ENCODE measurements at places on chromosomes 16 and 17.

GRCh38 chr16:25978218-25978617, 286.5 kb downstream of the HS3ST4 start:
- no peaks in the 10 kb centered on the region for H3K36me3 ChIP-seq
- no peak overlapping the region for H3K27ac ChIP-seq
- H3K4me1 ChIP-seq, result no peaks in the 10 kb centered on the region
- DNase-seq, result no peak
- no peaks in the 10 kb centered on the region for H3K27me3 ChIP-seq

- no peak overlapping the region for H3K4me3 ChIP-seq
- H3K27ac ChIP-seq, result no peak overlapping the region
- peaks cover 7% of the 10 kb centered on the region for H3K4me1 ChIP-seq
- no peaks in the 10 kb centered on the region for H3K36me3 ChIP-seq
Measured at GRCh38 chr17:68568581-68568980, 32.6 kb downstream of the FAM20A start.

DNA sequence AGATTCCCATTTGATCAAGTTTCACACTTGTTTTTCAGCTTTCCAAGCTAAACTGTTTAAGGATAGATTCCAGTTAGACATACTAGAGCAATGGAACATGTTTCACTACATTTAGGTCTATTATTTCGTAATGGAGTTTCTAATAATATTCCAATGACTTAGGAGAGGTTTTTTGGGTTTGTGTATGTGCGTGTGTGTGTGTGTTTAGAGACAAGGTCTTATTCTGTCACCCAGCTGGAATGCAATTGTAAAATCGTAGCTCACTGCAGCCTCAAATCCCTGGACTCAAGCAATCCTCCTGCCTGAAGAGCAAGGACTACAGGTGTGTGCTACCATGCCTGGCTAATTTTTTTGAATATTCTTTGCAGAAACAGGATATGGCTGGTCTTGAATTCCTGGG, 426.3 kb downstream of the ZFHX3 start:
- DNase-seq, result no peak
- no peak overlapping the region for H3K4me3 ChIP-seq
- no peaks in the 10 kb centered on the region for H3K36me3 ChIP-seq
- H3K27ac ChIP-seq, result no peak overlapping the region
- no peaks in the 10 kb centered on the region for H3K4me1 ChIP-seq

DNA sequence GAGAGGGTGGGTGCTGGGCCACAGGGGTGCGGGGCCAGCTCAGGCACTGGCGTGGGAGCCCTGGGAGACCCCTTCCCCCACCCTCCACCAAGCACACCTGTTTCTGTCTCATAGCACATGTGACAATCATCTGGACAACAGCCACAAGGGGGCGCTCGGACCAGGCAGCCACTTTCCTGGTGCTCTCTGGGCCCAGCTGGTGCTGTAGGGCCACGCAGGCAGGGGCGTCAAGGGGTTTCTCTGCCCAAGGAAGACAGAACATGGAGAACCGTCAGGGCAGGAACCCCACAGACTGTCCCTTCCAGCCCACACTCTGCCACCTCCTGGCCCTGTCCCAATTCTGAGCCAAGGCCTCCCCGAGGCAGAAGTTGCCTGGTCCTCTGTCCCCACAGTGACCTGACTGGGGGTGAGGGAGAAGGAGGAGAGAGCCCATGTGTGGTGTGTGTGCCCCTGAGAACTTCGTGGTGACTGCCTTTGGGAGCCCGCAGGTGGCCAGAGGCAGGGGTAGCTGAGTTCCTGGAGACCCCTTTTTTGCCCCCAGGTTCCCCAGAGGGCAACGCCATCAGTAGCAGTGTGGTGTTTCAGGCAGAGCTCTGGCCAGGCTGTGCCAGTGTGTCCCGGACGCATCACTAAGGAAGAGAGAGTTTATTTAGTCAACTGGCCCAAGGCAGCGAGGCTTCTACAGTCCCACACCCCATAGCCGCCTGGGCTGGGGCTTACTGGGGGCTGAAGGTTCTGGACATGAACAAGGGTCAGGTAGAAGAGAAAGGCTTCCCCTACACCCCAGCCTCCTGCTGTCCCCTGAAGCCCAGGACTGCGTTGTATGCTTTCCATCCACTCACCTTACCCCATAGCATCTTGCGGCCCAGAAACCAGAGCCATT, 3.1 kb upstream of the SETD6 start:
- no peaks in the 10 kb centered on the region for H3K27me3 ChIP-seq
- DNase-seq, result peak; percentile 93
- H3K4me3 ChIP-seq, result no peak overlapping the region
- H3K36me3 ChIP-seq, result peaks cover 5% of the 10 kb centered on the region
- H3K27ac ChIP-seq, result no peak overlapping the region

DNA sequence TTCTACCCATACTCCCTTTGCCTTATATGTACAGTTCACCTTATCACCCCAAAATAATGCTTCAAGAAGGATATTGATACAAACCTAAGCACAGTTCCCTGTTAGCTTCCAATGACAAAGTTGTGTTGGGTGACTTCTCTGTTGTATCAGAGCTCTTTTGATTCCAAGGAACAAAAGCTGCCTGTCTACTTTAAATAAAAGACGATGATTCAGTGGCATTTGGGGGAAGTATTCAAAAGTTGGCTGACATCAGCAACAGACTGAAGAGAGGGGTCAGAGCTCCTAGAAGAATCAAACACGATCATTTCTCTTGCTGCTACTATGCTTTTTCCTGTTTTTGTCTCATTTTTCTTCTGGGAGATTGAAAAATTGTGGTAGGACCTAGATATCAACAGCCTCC, 69.4 kb upstream of the CA10 start:
- no peak for DNase-seq
- H3K36me3 ChIP-seq, result no peaks in the 10 kb centered on the region
- H3K27me3 ChIP-seq, result no peaks in the 10 kb centered on the region
- H3K27ac ChIP-seq, result no peak overlapping the region
- H3K4me3 ChIP-seq, result no peak overlapping the region

GRCh38 chr17:75849724-75850123, 5.4 kb downstream of the WBP2 start:
- peaks cover 55% of the 10 kb centered on the region for H3K36me3 ChIP-seq
- peaks cover 18% of the 10 kb centered on the region for H3K4me1 ChIP-seq
- no peak overlapping the region for H3K4me3 ChIP-seq
- no peak overlapping the region for H3K27ac ChIP-seq
- no peaks in the 10 kb centered on the region for H3K27me3 ChIP-seq

DNA sequence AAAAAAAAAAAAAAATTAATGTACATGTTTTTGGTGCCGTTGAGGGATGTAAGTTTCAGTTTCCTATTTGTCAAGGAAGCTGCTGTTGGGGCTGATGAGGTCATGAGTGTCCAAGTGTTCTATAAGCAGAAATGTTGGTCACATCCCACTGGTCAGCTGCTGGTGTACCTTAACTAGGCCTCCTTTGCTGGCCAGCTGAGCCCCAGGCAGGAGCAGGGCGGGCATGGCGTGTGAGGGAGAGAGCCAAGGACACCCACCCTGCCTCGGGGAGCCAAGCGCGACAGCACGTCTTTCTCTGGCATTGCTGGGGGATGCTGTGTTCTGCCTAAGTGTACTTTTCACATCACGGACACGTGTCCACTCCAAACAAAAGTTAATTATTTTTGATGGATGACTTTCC, 108.1 kb upstream of the CDC42EP4 start:
- peak; percentile 9 for DNase-seq
- H3K27me3 ChIP-seq, result no peaks in the 10 kb centered on the region
- H3K27ac ChIP-seq, result no peak overlapping the region
- H3K36me3 ChIP-seq, result no peaks in the 10 kb centered on the region
- H3K4me1 ChIP-seq, result no peaks in the 10 kb centered on the region

DNA sequence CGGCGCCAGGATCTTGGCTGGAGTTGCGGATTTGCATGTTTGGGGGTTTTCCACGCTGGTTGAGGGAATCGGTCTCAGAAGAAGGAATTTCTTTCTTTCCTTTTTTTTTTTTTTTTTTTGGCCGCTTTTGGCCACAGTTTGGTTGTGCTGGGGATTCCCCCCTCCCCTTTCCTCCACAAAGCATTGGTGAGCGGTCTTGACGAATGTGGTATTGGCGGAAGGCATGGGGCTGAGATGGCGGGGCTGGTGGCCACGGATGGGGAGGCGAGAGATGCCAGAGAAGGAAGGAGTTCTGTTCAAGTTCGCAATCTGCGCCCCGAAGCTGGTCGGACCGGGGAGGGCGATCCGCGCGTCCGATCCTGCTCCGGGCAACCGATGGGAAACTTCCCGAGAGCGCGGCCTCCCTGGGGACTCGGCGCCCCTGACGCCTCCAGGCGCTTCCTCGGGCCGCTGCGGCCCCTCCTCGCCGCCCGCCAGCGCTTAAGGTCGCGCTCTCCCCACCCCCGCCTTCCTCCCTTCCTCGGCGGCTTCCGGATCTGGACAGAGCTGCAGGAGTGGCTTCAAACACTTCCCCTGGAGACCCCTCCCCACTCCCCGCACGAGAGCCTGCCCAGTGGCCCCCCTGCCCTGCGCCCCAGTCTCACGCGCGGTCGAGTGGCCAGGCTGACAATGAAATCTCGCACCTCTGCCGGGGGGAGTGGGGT, 43.2 kb downstream of the RAI1 start:
- peak overlapping the region; percentile 75 for H3K4me3 ChIP-seq
- H3K27ac ChIP-seq, result peak overlapping the region; percentile 11
- DNase-seq, result peak; percentile 97
- H3K36me3 ChIP-seq, result no peaks in the 10 kb centered on the region
- no peaks in the 10 kb centered on the region for H3K27me3 ChIP-seq
- H3K4me1 ChIP-seq, result peaks cover 10% of the 10 kb centered on the region

DNA sequence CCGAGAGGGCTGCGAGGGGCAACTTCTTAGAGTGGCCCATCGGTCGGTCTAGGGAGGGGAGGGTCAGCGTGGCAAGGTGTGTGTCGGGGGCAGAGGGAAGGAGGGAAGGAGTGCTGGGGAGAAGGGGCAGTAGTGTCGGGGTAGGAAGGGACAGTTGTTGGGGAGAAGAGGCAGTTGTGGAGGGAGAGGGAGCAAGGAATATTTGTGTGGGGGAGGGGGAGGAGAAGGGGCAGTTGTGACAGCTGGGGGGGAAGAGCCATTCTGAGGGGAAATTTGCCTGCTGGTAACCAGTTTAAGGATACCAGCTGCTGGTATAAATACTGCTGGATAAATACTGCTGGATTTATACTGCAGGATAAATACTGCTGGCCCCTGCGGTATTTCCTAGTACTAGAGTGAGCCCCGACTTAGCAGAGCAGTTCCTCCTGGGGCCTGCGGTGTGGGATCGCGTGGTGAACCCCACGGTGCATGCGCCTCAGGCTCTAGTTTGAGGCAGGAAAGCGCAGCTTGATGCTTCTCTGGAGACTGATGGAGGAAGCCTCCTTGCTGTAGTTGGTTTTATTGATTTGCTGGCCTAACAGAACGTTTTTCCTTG, 309 bp downstream of the DNAH2 start:
- peaks cover 16% of the 10 kb centered on the region for H3K4me1 ChIP-seq
- peak overlapping the region; percentile 79 for H3K4me3 ChIP-seq
- no peaks in the 10 kb centered on the region for H3K36me3 ChIP-seq
- DNase-seq, result peak; percentile 79
- H3K27ac ChIP-seq, result no peak overlapping the region
- H3K27me3 ChIP-seq, result peaks cover 56% of the 10 kb centered on the region

DNA sequence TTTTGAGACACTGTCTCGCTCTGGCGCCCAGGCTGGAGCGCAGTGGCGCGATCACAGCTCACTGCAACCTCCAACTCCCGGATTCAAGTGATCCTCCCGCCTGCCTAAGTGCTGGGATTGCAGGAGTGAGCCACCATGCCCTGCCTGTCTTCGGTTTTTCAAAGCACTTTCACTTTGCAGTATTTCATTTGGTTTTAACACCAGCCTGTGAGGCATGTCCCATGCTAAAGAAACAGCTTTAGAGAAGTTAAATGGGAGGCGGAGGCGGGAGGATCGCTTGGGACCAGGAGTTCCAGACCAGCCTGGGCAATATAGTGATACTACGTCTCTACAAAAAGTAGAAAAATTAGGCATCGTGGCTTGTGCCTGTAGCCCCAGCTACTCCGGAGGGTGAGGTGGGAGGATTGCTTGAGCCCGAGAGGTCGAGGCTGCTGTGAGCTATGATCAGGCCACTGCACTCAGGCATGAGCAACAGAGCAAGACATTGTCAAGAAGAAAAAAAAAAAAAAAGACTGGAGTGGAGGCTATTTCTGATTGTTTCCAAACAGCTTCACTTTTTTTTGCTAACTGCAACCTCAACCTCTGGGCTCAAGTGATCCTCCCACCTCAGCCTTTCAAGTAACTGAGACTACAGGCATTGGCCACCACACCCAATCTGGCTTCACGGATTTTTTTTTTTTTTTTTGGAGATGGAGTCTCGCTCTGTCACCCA, 1.3 kb downstream of the METTL23 start:
- H3K27ac ChIP-seq, result peak overlapping the region; percentile 96
- H3K4me1 ChIP-seq, result peaks cover 31% of the 10 kb centered on the region
- peaks cover 49% of the 10 kb centered on the region for H3K36me3 ChIP-seq
- no peaks in the 10 kb centered on the region for H3K27me3 ChIP-seq
- H3K4me3 ChIP-seq, result peak overlapping the region; percentile 96

DNA sequence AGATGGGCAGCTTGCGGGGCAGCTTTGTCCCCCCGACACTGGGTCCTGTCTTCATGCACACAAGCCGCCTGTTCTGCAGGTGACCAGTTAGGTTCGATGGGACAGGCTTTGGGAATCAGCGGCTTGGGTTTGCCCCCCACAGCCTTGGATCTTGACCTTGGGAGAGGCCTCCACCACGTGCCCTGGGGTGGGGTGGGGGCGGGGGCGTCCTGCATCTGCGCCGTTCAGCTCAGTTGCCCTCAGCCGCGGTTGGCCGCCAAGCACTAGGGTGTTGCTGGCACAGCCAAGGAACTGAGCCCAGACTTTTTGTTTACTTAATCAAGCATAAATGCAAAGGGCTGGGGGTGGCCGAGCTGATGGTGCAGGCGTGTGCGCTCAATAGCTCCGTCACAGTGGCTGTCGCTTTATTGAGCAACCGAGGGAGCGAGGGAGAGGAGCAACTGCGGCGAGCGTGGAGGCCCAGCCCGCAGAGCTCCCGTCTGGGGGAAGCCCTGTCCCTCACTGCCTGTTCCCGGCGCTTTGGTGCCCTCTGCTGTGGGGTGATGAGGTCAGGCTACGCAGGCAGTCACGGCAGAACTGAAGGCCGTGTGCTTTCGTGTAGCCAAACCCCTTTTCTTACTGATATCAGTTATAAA, 33.9 kb downstream of the JPH3 start:
- peaks cover 36% of the 10 kb centered on the region for H3K27me3 ChIP-seq
- peak overlapping the region; percentile 47 for H3K4me3 ChIP-seq
- DNase-seq, result peak; percentile 100
- no peaks in the 10 kb centered on the region for H3K36me3 ChIP-seq

- H3K36me3 ChIP-seq, result no peaks in the 10 kb centered on the region
- H3K27ac ChIP-seq, result no peak overlapping the region
- H3K4me3 ChIP-seq, result no peak overlapping the region
- H3K27me3 ChIP-seq, result no peaks in the 10 kb centered on the region
- peak; percentile 89 for DNase-seq
Measured at GRCh38 chr16:83187405-83187804, 560.6 kb downstream of the CDH13 start.

- H3K4me3 ChIP-seq, result no peak overlapping the region
- peaks cover 8% of the 10 kb centered on the region for H3K27me3 ChIP-seq
- no peak for DNase-seq
- no peak overlapping the region for H3K27ac ChIP-seq
- H3K36me3 ChIP-seq, result no peaks in the 10 kb centered on the region
Measured at GRCh38 chr16:2985893-2986355, 5.7 kb upstream of the PKMYT1 start.

- H3K4me1 ChIP-seq, result no peaks in the 10 kb centered on the region
- H3K36me3 ChIP-seq, result no peaks in the 10 kb centered on the region
- H3K27ac ChIP-seq, result no peak overlapping the region
- H3K27me3 ChIP-seq, result no peaks in the 10 kb centered on the region
- no peak for DNase-seq
Measured at GRCh38 chr16:79801646-79802045, 201.1 kb upstream of the MAF start.
